ENCODE measurements at places on chromosomes 16 and 17. TPM values are rescaled to one million over a fixed set of nuclear protein-coding genes. Genes with fewer than 3 reads are reported as not detected.

The PRSS33 gene
- not detected for total RNA-seq

The MT4 gene
- not detected for total RNA-seq

DNA sequence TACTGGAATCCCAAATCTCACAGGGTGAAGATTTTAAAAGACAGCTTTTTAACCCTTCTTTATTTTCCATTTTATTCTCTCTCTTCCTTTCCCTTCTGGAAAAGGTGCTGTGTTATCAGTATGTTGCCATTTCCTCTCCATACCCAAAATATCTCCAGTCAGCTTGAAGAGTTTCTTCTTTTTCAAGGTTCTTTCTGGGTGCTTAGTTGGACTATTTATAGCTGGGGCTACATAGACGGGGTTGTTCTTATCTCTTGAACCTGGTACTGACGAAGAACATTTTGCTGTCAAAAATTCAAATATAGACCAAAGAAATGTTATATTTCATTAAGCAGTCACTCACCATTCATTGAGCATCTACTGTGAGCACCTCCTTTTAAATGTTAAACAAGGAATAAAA, 48.6 kb downstream of the IST1 start:
- DNase-seq: no peak

The IKZF3 gene
- total RNA-seq: 0.50 TPM

- no peak for DNase-seq
Observed at GRCh38 chr16:57532266-57532625, 4.1 kb downstream of the CCDC102A start.
